Fibroblast of skin of abdomen (primary cell): ENCODE measurements at places on chromosomes 3 and 15.

DNA sequence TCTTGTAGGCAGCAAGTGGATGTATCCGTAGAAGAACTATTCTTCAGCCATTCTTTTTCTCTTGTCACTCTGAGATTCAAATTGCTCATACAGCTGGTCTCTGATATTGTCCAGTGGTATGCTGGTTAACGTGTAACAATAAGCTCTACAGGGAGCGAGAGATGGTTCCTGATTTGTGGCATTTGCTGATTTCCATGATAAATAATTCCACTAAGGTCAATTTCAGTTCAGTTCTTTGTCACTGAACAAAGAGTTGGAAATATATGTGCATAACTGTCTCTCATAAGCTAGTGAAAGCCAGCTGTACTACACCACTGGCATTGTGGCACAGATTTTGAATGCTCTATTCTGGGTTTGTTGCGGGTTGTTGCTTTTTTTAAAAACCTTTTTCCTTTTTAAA is 131.7 kb downstream of the MTHFS start:
- DNase-seq = no peak

DNA sequence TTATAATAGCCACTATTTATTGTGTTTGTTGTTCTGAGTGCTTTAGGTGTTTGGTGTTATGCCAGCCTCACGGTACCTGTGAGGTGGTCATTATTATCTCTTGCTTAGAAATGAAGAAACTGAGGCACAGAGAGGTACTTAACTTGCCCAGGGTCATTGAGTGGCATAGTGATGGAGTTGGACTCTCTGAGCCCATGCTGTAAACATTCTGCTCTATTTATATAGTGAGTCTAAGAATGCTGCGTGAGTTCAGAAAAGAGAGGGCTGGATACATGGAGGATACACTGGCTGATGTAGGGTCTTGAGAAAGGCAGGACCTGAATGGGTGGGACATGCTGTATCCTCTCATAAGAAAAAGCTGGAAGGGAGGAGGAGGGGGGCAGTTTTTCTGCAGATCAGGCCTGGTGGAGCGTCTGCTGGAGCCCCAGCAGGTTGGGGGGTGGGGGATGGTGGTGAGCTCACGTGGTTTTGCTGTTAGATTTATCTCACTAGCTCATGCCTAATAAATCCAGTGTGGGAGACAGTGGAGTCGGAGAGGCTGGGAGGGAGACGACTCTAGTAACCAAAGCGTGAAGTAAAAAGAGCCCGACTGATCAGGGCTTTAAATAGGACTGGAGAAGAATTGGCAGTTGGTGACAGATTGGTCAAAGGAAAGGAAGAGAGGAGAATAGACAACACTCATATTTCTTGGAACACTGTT is 16.0 kb downstream of the MED12L start:
- no peak for DNase-seq

DNA sequence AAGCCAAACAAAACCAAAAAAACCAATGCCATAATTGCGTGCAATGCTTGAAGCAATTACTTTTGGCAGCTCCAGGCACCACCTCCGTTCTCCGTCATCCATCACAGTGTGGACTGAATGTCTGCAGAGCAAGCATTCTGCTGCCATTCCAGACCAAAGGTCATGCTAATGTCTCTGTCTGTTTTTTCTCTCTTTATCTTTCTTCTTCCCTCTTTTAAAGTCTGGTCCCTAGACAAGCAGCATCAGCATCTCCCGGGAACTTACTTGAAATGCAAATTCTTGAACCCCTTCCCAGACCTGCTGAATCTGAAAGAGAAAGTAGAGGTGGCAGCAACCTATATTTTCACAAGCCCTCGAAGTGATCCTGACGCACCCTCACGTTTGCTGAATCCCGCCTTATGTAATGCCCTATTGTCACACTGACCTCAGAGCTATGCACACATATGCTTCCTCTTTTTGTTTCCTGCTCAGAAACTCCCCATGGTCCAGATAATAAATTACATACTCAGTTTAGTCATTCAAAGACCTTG is 297.3 kb upstream of the PROK2 start:
- DNase-seq = peak; percentile 8

GRCh38 chr3:108590460-108590859 is 938 bp downstream of the DZIP3 start:
- DNase-seq = no peak

DNA sequence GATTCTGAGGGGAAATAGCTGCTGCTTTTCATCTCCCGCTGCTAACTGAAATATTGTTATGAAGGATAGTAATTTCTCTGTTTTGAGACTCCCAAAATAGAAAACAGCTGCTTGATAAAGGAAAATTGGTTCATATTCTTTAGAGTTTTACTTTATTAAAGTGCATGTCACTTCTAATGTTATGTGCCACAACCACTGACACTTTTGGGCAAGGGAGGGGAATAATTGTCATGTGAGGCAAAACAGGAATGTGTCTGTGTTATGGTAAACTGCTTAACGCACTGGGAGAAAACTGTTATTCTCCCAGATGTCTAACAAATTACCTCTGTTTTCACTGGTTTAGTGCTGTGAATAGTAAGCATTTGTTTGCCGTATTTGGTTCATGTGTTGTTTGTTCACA is 201.6 kb downstream of the PDZRN3 start:
- DNase-seq = no peak

- DNase-seq = no peak
Measured at GRCh38 chr3:25849091-25849490, 59.2 kb downstream of the OXSM start.

DNA sequence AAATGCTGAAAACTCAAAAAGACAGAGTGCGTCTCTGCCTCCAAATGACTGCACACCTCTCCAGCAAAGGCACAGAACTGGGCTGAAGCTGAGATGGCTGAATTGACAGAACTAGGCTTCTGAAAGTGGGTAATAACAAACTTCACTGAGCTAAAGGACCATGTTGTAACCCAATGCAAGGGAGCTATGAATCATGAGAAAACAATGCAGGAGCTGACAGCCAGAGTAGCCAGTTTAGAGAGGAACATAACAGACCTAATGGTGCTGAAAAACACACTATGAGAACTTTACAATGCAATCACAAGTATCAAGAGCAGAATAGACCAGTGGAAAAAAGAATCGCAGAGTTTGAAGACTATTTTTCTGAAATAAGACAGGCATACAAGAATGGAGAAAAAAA is 10.1 kb upstream of the AVEN start:
- peak; percentile 82 for DNase-seq

DNA sequence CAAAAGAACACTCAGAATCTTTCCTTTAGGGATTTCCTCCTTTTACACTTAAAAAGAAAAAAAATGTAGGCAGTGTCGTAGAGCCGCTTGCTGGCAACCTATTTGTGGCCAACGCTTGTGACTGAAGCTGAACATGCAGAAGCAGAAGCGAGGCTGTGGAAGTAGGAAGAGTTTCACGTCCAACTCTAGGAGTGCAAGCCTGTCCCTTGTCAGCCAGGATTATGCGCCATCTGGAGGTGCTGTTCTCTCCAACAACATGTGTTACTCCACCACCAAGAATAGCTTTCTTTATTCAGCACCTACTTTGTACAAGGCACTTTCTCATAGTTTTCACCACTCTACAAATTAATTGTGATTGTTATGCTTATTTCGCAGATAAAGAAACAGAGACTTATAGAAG is 223.2 kb upstream of the LMCD1 start:
- DNase-seq = no peak

GRCh38 chr15:42721016-42721415 is 15.9 kb downstream of the CDAN1 start:
- DNase-seq = no peak

- no peak for DNase-seq
Measured at GRCh38 chr3:107925851-107926250, 165.0 kb downstream of the CD47 start.
